ENCODE measurements at places on chromosomes 11 and 22.

DNA sequence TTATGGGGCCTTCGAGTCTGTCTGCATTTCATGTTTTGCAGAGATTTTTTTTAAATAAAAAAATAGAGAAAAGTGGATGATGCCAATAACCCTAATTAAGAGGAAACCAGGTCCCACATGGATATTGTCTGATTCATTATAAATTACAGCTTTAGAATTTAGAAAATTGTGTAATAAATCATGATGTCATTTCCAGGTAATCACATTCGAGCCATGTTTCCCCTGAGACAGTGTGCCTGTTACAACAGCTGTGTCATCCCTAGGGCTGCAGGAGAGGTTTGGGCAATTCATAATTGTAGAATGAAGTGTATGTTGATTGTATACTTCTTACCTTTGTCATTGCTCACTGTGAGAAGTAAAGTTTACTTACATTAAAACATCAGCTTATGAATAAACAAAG, 38.3 kb downstream of the NCAM1 start:
- no peak for DNase-seq

GRCh38 chr11:18706330-18707243, 8.0 kb downstream of the TMEM86A start:
- peak; percentile 75 for DNase-seq

GRCh38 chr11:61727401-61727811, 25.0 kb upstream of the MYRF start:
- DNase-seq: no peak

- DNase-seq: no peak
Measured at GRCh38 chr11:83990160-83990733, 704.1 kb upstream of the CCDC90B start.

- DNase-seq: no peak
Measured at GRCh38 chr11:69439127-69439526, 42.3 kb upstream of the LINC01488 start.

DNA sequence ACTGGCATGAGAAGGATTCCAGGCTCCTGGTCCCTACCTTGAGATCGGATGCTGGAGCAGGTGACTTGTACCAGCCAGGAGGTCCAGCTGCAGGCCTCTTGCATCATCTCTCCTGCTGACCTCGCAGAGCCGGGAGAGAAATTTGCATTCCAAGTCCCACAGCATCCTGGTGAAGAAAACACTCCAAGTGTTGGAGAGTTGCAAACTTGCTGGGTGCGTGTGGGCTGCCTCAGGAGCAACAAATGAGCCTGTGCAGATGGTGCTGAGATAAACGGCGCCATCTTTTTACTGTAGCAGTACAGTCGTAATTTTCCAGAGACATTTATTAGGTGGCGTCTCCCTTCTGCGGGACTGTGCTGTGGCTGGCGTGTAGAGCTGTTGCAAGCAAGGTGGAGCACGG, 32.1 kb upstream of the ZBTB16 start:
- DNase-seq: no peak

GRCh38 chr11:133948711-133949110, 8.1 kb downstream of the IGSF9B start:
- DNase-seq: no peak

DNA sequence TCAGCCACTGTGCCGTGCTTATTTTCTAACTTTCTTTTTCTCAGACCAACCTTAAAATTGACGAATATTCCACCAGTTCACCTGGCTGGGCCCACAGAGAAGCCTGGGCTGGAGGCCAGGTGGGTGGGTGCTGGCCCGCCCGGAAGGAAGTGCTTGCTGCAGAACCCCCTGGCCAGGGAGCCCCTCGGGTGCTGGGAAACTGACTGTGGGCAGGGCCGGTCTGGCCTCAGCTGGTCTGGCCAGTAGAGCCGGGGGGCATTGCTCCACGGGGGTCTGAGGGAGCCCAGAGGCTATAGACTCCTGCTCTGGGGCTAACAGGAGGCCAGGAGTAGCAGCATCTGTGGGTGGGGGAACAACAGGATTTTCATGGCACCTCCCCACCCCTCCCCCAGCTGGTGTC, 6.8 kb upstream of the CHID1 start:
- DNase-seq: no peak

DNA sequence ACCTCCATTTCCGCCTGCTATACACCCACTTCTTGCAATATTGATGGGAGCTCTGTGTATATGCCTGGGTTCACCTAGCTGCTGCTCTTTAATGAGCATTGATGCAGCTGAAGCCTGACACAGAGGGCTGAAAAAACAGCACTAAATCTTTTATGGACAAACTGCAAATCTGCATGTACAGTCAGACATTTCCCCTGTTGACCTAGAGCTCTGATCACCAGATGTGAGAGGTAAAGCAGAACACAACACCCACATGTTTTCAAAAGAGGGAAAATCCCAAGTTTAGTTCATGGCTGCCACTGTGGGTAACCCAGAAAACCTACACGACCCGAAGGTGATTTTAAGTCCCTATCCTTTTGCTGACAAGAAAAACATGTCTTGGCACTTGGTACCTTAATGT, 303.0 kb upstream of the PITPNB start:
- DNase-seq: no peak

- no peak for DNase-seq
Measured at GRCh38 chr11:125215976-125216375, 51.4 kb downstream of the PKNOX2 start.

DNA sequence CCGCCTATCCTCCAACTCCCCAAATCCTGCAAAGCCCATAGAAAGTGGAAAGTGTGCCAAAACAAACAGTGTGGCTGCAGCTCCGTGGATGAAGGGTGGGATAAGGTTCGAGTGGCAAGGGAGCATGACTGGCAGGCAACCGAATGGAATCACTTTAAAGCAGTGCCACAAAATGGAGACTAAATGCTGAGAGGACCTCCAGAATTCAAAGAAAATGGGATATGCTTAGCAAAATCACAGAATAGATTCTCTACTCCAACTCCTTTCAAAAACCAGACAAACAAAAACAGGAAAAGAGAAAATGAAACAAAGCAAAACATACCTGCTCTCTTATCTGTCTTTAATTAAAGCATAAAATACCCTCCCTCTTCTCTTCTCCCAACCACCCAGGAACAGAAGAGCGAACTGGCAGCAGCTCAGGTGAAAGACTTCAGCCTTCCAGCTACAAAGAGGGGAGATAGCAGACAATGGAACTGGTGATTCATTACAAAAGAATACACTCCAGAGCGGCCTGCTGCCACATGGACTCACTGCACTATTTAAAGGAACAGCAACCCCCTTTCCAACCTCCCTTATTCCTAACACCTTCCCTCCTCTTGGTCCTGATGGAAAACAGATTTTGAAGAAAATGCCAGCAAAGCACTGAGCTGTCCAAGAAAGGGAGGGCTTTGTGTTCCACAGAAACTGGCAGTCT, 118.5 kb downstream of the APOL5 start:
- no peak for DNase-seq

- DNase-seq: no peak
Measured at GRCh38 chr11:73576185-73576614, 21.7 kb downstream of the FAM168A start.

GRCh38 chr11:35146074-35146521, 7.1 kb downstream of the CD44 start:
- DNase-seq: peak; percentile 67

GRCh38 chr11:109856928-109857327, 236.3 kb upstream of the ZC3H12C start:
- no peak for DNase-seq

GRCh38 chr11:898540-899190, 11.9 kb downstream of the CHID1 start:
- DNase-seq: no peak

DNA sequence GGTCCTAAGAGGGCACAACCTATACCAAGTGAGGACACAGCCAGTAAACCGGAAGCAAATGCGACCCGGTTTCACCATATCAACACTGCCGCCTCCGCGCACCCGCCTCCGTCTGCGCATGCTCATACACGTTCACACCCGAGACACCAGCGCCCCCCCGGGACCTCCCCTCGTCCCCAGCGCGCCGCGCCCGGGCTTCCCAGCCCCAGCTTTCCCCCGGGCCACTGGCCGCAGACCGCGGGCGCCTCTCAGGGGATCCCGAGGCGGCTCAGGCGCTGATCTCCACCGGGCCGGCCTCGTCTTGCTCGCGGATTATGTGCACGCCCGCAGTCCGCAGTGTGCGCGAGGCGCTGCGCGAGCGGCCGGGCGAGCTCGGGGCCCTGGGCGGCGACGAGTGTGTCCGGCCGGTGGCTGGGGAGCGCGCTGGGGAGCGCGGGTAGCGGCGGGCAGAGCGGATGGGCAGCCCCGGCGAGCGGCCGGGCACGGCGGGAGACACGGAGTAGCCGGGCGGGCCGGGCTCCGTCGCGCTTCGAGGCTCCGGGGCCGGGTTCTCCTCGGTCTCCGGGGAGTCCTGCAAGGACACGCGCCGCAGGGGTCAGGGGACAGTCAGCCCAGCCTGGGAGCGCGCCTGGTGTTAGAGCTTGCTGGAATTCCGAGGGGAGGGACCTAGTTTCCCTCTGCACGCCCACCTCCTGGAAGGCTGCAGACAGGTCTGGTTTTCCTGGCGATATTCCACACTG, 2.0 kb downstream of the HEPN1 start:
- peak; percentile 86 for DNase-seq

DNA sequence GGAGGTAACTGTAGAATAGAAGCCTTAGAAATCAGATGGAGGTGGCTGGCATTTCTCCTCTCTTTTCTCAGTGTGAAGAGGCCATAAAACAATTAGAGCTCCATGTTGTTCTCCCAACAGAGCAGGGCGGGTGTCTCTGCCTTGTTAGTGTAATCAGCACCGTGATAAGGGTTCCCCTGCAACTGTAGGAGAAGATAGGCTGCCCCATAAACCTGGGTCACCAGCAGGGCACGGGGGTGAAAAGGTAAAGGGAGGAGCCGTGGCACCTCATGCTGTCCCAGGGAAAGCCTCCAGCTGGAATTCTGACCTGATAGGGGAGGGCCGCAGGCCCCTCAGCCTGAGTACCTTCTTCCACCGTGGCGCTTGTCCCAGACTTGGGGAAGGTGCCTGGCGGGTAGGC, 68.7 kb downstream of the ISX start:
- DNase-seq: no peak

DNA sequence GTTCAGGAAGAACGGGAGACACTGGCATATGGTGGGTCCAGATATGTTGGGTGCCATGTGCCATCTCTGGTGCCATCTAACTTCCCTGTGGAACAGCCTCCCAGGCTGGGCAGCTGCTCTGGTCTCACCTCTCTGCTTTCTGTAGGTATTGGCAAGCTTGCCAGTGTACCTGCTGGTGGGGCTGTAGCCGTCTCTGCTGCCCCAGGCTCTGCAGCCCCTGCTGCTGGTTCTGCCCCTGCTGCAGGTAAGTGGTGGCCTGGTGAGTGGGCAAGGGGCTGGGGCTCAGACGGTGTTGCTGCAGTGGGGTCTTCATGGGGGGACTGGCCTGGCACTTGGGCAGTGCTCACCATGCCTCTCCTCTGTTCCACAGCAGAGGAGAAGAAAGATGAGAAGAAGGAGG, 2.6 kb downstream of the RPLP2 start:
- DNase-seq: no peak

- DNase-seq: no peak
Measured at GRCh38 chr11:77318600-77318999, 17.1 kb upstream of the GDPD4 start.

DNA sequence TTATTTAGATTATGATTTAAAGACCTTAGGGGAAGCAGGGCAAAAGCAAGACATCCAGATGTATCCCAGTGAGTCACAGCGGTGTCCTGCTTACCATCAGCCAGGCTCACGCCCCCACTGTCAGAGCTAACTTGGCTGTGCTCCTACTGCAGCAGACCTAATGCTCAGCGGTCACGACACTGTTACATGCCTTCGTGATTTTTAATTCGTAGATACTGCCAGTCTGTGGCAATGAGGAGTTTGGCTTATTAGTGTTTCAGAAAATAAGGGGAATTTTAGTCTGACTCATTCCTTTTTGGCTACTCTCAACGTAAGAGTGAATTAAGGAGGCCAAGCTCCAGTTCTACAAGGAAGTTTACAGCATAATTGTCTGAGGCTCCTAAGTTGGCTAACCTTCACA, 22.7 kb downstream of the EFCAB6 start:
- DNase-seq: no peak

DNA sequence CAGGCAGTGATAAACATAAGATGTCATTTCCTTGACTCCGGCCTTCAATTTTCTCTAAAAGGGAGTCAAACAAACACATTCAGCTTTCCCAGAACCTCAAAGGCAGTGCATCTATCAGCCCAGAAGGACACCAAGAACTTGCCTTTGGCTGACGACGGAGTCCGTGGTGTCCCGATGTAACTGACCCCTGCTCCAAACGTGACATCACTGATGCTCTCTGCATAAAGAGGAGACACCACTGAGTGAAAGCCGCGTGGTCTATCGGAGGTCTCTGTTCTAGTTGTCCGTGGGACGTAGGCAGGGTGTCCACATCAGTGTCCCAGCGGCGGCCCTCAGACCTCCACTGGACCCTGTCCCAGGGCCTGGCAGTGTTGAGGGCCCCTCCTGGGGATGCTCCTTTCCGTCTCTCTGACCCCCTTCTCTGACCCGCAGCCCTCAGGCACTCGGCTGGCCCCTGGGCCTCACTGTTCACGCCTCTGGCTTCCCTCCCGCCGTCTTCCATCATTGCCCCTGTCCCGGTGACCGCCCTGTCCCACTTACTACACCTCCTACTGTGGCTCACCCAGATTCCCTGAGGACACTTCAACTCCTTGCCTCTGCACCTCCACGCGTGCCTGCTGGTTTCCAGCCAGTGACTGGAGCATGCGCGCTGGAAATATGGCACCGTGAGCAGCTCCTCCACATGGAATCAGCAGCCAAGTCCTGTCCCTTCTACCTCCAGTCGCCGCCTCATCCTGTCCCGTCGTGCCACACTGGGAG, 70.4 kb downstream of the NCAPD3 start:
- DNase-seq: no peak

DNA sequence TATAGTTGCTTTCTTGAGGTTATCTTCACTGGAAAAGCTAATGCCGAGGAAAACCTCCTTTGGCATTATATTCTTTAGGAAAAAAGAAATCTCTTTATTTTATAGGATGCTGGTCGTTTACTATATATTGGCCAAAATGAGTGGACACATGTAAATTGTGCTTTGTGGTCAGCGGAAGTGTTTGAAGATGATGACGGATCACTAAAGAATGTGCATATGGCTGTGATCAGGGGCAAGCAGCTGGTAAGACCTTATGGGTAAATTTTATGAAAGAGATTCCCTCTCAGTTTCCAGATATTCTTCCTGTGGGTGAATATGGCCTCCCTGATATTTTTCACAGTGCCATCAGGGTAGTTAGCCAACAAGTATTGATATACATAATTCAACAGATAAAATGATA, 29.4 kb upstream of the TTC36 start:
- no peak for DNase-seq

DNA sequence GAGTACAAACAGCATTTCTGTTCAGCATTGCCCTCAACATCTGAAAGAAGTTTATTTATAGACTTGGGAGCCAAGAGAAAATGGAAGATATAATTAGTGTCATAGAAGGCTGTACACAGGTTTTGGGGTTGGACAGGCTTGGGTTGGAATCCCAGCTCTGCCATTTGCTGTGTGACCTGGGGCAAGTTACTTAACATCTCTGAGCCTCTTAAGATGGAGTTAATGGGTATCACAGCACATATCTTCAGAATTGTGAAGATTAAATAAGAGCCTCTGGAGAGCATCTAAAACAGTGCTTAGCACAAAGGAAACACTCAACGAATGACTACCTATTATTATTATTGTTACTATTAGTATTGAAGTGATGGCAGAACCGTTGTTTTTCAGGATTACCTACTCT, 12.1 kb downstream of the CACNG2 start:
- DNase-seq: no peak

- peak; percentile 56 for DNase-seq
Measured at GRCh38 chr11:125164422-125165110, at the start of gene PKNOX2. TSS of gene PKNOX2 (plus strand) at chr11:125164751. CDS start at chr11:125351306, 186,555 bp downstream.

- peak; percentile 73 for DNase-seq
Measured at GRCh38 chr11:133927690-133928627, 28.8 kb downstream of the IGSF9B start.

- no peak for DNase-seq
Measured at GRCh38 chr11:83840326-83840725, 554.2 kb upstream of the CCDC90B start.

All from CD4-positive, alpha-beta T cell treated with Interleukin-17A for 1 hour (primary cell).